ENCODE measurements at places on chromosomes 3 and 15.

GRCh38 chr3:111762537-111762936, 96.5 kb upstream of the PHLDB2 start:
- DNase-seq = no peak

GRCh38 chr15:101425787-101426365, 63.6 kb downstream of the PCSK6 start:
- DNase-seq = no peak

GRCh38 chr3:146540978-146541377, 3.4 kb downstream of the PLSCR1 start:
- DNase-seq = no peak

- DNase-seq = no peak
These were observed 21.5 kb upstream of the KCNMB3 start for GRCh38 chr3:179272385-179272784.

DNA sequence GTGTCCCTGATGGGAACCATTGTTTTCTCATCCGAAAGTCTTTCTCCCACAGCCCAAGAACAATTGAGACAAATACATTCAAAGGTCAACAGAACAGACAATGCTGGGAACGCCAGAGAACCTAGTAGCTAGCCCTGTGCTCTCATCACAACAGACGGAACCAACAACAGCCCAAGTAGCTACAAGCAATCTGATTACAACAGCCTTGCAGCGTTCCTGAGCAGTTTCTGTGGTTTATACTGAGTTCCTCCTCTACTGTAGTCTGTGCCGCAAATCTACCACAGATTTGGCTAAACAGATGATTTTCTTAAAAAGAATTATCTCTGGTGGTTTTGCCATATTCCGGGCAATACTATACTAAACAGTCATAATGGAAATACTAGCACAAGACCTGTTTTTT, 435.6 kb downstream of the MECOM start:
- DNase-seq = peak; percentile 18

GRCh38 chr3:126105691-126106187, 21.8 kb upstream of the SLC41A3 start:
- DNase-seq = no peak

- no peak for DNase-seq
These were observed 100.5 kb upstream of the RGMA start for GRCh38 chr15:93189561-93189960.

DNA sequence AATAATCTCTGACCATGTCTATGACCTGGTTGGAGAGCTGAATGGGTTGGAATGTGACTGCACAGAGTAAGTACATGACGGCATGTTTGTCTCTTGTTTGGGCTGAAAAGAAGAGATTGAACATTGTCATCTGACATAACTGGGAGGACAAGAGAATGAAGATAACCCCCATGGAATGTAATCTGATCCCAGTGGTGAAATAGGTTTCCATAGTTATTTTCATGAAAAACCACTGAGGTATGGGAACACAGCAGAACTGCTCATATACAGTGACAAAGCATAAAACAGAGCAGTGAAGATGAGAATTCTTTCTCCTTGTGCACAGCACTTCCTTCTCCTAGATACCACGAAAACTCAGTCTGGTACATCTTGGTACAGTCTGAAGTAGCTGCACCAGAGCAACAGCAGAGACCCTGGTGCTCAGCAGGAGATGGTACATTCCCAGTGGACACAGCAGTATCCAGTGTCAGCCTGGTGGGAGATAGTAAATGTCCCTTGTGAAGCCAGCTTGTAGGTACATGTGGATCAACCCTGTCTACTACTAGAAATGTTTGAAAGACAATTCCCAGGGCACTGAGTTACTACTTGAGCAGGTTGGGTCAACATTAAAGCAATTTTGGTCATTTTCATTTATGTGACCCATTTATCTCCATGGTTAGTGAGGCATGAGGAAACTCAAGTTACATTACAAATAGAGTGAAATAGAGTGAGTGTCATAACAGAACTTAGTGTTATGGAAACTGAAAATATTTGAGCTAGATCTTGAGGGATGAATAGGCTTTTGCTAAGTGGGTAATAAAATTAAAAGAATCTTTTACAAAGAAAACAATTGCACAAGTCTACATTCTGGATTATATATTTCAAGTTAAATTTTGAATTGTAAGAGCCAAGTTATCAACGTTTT, 178.3 kb downstream of the SUCNR1 start:
- DNase-seq = peak; percentile 34

DNA sequence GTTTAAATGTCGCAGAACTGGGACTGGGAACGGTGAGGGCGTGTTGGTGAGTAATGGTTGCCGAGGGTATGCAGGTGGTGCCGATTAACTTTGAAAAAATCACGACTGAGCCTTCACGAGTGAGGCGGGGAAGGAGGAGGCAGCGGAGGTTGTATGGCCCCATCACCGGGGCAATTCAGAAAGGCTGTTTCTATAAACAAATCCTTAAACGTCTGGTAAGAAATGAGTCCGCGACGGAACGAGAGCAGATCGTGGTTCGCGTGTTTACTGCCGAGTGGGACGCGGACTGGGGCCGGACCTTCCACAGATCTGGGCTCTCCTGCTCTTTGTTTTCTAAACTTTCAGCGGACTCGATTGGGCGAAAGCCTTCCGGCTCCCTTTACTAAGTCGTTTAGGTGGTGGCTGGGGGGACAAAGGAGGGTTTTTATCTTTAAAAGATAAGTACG, 2.7 kb downstream of the IGF1R start:
- peak; percentile 43 for DNase-seq

GRCh38 chr15:99719096-99719541, 14.1 kb downstream of the LYSMD4 start:
- DNase-seq = peak; percentile 30

GRCh38 chr3:14121859-14122258, 2.8 kb downstream of the CHCHD4 start:
- DNase-seq = no peak

- DNase-seq = peak; percentile 32
These were observed 31.1 kb downstream of the DNAJC13 start for GRCh38 chr3:132448216-132448961.

- peak; percentile 60 for DNase-seq
These were observed 433.7 kb downstream of the MAGI1 start for GRCh38 chr3:65604863-65605526.

Data from GM03348 (cell line).